ENCODE measurements at places on chromosomes 5 and 9.
A peak's percentile ranks its signal among the peaks of the same experiment; 100 is the strongest.

GRCh38 chr9:34386656-34387055 is 10.0 kb upstream of the MYORG start:
- no peak for DNase-seq

DNA sequence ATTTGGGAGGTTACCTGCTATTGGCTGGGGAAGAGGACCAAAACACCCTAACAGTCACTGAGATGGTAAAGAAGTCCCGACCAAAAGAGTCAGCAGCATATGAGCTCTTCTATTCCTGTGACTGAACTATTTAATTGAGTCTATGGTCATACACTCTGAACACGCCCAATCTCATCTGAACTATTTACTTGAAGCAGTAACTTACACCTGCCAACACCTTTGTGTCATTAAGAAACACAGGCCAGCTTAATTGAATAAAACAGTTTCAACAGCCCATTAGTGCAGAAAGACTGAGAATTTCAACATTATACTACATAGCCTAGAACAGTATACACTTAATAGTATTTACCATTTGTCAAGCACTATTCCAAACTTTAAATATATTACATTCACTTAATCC is 47.8 kb downstream of the NR6A1 start:
- no peak for DNase-seq

DNA sequence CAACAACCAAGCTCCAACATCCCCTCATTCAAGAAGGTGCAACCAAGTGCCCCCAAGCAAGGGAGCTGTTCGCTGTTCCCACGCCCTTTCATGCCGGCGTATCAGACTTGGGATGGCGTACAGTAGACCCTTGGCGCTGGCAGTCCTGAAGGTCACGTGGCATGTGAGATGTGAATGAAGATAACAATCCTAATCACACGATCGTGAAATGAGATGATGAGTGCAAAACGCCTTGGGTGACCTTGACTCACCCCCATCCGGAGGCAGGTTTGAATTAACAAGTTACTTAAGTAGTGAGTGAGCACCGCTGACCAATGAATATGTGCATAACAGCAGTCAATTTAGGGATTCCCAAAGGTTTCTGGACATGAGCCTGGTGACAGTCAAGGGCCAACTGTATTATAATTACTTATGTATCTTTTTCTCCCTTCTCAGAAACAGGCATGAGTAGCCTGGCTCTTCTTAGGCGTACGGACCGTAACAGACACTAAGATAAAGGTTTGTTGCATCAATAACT is 150.2 kb downstream of the TTLL11 start:
- DNase-seq, result no peak

DNA sequence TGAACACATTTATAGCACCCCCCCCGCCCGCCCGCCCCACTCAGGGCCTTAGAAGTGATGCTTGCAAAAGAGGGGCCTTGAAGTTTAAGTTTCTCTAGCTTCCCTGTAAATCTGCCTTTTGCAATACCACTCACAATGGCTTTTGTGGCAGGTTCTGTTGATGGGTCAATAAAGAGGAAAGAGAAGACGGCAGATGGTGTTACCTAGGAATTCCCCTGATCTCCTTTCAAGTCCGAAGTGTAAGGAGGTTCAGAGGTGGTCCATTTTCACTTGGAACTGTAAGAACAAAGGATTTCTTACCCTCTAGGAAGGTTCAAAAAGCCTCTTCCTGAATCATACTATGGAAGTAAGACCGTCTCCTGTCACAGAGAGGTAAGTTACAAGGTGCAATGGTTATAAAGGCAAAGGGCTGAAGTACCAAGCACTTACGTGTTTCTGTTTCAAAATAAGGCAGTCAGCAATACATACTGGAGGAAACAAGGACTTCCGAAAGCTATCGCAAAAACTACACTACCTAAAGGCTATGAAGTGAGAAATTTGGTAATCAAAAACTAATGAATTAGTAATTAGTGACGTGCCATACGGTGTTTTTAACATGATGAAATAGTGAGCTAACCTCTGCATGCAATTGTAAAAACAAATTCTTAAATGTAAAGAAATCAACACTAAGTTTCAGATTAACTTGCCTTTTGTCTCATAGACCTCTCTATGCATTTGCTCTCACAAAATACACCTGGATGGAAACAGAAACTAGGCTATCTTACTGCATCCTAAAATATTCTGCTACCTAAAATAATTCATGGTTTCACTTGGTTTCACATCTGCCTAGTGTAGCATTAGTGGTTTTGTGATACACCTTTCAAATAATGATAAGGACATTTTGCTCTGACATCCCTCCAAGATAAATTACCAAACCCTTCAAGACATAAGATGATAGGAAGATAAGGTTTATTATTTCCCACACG is 589.4 kb upstream of the FAM174A start:
- no peak for DNase-seq

- DNase-seq, result no peak
Measured at GRCh38 chr9:133527444-133527920, 2.7 kb upstream of the MYMK start.

GRCh38 chr9:98998441-98999151 is 54.9 kb downstream of the COL15A1 start:
- DNase-seq, result peak; percentile 67

- DNase-seq, result no peak
Measured at GRCh38 chr5:118247458-118247857, 740.9 kb downstream of the DTWD2 start.

DNA sequence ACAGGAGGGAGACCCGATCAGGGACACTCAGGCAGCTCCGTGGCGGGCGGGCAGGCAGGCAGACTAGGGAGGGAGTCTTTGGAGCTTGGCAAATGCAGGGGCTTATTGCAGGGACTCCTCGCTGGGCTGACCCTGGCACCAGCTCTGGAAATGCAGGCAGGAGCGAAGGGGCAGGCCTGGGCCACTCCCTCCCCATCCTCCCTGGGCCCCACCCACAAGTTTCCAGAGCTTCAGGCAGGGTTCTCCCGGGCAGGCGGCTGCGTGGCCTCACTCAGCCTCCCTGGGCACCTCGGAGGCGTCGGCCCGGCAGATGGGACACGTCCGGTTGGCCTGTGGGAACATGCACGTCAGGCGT is 8.5 kb downstream of the RNF44 start:
- no peak for DNase-seq

GRCh38 chr5:169242175-169242848 is 58.6 kb downstream of the SLIT3 start:
- no peak for DNase-seq

DNA sequence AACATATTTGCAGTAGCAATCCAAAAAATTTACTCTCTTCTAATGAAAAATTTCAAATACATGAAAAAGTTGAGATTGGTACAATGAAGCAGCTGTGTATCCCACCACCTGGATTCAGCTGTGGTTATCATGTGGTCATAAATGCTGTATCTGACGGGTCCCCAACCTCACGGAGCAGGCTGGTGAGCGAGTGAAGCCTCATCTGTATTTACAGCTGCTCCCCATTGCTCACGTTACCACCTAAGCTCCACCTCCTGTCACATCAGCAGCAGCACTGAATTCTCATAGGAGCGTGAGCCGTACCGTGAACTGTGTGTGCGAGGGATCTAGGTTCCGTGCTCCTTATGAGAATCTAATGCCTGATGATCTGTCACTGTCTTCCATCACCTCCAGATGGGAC is 6.8 kb upstream of the RNF130 start:
- no peak for DNase-seq

DNA sequence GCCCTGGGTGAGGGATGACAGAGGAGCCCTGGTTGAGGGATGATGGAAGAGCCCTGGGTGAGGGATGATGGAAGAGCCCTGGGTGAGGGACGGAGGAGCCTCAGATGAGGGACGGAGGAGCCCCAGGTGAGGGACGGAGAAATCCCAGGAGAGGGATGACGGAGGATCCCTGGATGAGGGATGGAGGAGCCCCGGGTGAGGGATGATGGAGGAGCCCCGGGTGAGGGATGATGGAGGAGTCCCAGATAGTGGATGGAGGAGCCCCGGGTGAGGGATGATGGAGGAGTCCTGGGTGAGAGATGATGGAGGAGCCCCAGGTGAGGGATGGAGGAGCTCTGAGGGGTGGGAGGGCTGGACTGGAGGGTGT is 10.9 kb downstream of the PHF2 start:
- DNase-seq, result no peak

- DNase-seq, result peak; percentile 58
Measured at GRCh38 chr5:157596487-157596886, 20.9 kb upstream of the ADAM19 start.

- DNase-seq, result no peak
Measured at GRCh38 chr5:137218896-137219295, 280.2 kb downstream of the SPOCK1 start.

GRCh38 chr5:98231089-98231488 is 542.4 kb upstream of the RGMB start:
- DNase-seq, result no peak

- no peak for DNase-seq
Measured at GRCh38 chr5:139795074-139796001, at the start of gene PSD2. Gene PSD2 (plus strand): TSS chr5:139795808. CDS start chr5:139809441, 13,633 bp downstream.

DNA sequence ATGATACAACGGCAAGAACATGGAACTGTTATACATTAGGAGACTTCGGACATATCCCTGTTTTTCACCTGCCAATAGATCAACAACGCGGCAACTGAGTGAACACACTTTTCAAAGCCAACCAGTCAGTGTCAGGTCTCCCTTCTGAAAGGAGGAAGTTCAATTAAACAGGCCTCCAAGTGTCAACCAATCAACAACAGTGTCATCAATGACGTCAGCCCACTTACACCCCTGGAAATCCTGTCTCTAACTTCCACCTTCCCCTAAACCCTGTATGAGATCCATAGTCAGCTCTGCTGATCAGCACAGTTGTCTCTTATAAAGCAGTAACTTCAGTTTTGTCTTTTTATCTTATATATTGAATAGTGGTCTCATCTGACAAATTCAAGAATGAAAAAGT is 36.6 kb downstream of the DMRT3 start:
- no peak for DNase-seq

DNA sequence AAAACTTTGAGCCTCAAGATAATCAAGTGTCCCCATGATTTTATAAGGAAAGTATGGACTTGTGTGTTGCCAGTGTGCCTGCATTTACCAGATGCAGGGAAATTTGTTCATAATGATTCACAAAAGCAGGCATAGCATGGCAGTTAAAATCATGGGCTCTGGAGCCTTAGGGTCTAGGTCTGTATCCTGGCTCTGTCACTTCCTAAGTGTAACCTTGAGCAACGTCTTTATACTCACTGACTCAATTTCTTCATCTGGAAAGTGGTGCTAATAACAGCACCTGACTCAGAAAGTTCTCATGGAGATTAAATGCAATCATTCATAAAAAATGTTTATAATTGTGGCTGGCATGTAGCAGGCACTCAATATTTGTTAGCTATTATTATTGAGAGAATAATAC is 234.9 kb downstream of the SAXO1 start:
- no peak for DNase-seq

DNA sequence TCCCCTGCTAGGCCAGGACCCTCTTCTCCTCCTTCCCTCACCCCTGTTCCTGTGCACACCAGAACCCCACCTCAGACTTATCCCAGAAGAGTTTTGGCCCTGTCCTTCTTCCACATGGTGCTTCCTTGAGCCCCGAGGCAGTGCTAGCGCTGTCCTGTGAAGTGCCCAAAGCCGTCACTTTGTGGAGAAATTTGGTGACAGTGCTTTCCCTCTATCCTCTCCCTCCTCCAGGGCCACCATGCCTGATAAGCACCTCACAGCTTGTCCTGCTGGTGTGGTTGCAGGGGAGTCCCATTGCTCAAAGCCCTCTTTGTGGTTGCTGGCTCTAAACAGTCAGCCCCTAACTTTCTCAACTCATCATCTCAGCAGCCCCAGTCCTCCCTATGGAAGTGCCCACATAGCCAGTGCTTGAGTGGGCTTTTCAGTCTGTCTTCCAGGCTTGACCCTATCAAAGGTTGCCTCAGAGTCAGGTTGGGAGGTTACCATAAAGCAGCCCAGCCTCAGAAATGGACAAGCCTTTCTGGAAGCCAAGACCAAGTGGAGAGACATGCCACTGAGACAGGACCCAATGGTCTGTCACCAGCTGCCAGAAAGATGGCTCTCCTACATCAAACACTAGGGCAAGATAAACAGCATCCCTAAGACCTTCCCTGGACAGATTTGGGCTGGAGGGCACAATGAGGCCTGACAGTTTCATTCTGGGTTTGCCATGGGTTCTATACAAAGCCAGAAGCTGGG is 18.0 kb downstream of the IGIP start:
- no peak for DNase-seq

- DNase-seq, result no peak
Measured at GRCh38 chr5:146047396-146047795, 58.0 kb downstream of the PLAC8L1 start.

- no peak for DNase-seq
Measured at GRCh38 chr9:121783521-121784507, 132.4 kb downstream of the DAB2IP start.

DNA sequence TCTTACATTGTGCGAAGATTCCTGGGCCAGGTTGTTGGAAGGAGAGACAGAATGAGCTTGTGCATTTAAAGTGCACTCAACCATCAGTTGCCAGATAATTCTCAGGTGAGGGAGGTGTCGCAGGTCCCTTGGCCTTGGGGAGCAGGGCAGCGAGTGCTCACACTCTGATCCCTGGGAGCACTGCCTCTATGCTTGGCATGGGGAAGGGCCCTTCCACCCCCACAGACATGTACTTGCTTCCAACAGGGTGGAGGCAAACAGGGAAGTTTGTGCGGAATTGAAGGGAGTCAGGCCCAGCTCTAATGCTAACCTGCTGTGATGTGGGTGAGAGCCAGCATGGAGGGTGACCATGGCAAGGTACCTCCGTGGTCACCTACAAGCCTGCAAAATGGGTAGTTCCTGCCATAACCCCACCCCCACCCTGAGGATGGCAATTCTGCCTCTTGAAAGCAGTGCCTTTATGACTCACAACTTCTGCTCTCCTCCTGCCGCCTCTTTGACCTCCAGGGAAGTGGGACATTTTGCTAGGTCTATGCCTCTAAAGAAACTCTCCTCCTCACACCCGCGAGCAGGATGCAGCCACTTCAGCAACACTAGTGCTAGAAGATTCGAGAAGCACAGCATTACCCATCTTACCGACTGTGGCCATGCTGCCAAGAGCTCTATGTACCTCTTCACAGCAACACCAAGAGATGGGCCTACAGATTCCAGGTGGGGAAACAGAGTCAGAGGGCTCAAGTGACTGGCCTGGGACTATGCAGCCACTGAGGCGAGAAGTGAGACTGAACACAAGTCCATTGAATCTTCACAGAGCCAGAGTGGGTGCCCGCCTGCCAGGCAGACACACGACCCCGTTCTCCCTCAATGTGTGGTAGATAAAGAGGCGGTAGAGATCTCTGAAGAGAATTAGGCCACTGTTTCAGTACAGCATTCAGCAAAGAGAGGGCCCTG is 22.1 kb upstream of the SLC25A51 start:
- no peak for DNase-seq

DNA sequence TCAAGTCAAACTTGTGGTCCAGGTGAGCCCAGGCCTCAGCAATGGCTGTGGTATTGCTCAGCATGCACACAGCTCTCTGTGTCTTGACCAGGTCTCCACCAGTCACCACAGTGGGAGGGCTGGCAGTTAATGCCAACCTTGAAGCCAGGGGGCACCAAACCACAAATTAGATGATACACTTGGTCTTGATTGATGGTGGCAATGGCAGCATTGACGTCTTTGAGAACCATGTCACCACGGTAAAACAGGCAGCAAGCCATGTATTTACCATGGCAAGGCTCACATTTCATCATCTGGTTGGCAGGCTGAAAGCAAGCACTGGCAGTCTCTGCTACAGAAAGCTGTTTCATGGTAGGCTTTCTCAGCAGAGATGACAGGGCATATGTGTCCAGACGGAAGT is 40.0 kb downstream of the NIM1K start:
- no peak for DNase-seq

- peak; percentile 72 for DNase-seq
Measured at GRCh38 chr9:128254855-128255759, 20.7 kb downstream of the GOLGA2 start.

- DNase-seq, result no peak
Measured at GRCh38 chr9:78676623-78677022, 379.7 kb downstream of the PSAT1 start.
